ENCODE measurements at places on chromosomes 11 and 22.
A peak's percentile ranks its signal among the peaks of the same experiment; 100 is the strongest.

DNA sequence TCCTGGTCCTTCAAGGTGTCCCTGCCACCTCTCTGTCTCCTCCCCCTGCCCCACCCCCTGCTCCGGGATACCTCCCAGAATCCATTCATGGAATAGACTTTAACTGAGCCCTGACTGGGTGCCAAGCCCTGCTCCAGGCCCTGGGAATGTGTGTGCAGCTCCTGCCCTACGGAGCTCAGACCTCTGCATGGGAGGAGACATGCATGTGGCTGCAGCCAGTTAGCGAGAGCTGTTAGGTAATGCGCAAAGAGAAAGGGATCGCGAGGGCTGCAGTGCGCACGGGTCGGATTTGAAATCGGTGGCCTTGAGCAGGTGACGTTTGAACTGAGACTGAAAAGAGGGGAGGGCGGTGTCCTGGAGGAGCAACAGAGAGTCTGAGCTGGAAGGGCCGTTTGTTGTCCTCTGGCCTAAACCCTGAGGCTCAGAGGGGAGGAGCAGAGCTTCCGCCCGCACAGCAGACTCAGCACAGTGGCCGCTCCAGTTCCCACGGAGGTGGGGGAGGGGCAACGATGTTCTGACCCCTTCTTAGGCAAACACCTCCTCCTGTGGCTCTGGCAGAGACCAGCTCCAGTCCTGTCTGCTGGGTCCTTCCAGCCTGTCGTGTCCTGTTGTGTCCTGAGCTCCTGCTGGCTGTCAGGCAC lies 19.8 kb upstream of the LRRC10B start:
- peak; percentile 62 for DNase-seq

GRCh38 chr22:29267462-29267857 lies 321 bp downstream of the RHBDD3 start:
- no peak for DNase-seq

GRCh38 chr11:79520086-79520485 lies 79.3 kb upstream of the TENM4 start:
- no peak for DNase-seq

DNA sequence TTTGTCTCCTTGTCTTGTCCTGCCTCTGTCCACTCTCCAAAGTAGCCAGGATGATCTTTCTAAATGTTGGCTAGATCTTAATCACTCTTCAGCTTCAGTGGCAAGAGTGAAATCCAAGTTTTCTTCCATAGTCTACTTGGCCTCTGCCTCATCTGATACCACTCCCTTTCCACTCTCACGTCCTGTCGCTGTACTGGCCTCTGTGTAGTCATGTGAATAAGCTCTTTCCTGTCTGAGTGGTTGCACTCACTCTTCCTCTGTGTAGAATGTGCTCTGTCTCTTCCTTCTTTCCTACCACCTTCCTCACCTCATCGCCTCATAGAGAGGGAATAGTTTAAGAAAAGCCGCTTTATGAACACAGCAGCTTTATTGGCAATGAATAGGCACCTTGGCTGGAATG lies 86.5 kb downstream of the WNT11 start:
- DNase-seq: no peak

GRCh38 chr22:45155050-45155840 lies 8.5 kb upstream of the NUP50 start:
- DNase-seq: no peak

DNA sequence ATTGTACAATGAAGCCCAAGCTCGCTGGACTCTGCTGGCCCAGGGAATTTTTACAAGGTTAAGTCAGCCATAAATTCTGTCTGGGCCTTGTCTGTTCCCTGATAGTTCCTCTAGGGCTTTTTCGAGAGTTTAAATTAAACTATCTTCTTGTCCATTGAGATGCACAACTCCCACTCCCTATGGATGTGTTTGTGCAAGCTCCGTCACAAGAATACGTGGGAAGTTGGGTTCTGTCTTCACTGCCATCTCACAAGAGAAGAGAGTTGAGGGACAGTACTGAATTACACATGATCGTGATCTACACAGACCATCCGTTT lies 153.6 kb upstream of the TTC12 start:
- DNase-seq: no peak

GRCh38 chr22:46604306-46604690 lies 15.9 kb upstream of the GRAMD4 start:
- no peak for DNase-seq

GRCh38 chr22:22818861-22819855 lies 68.5 kb upstream of the IGLL5 start:
- DNase-seq: no peak

DNA sequence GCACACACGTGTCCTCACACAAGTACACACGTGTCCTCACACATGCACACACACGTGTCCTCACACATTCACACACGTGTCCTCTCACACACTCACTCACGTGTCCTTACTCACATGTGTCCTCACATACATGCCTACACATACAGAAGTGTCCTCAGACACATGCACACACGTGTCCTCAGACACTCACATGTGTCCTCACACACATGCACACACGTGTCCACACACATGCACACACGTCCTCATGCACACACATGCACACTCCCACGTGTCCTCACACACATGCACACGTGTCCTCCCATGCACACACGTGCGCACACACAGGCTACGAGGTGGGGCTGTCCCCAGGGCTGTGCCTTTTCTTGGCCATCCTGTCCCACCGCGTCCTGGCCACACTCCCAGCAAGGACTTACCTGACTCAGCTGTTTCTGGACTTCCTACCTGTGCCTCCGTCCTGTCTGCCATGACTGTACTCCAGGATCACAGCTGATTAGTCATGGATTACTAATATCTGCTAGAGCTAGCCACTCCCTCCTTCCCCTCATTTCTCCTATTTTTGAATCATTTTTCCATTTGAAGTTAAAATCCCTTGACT lies 990.2 kb downstream of the BRD1 start:
- DNase-seq: no peak

DNA sequence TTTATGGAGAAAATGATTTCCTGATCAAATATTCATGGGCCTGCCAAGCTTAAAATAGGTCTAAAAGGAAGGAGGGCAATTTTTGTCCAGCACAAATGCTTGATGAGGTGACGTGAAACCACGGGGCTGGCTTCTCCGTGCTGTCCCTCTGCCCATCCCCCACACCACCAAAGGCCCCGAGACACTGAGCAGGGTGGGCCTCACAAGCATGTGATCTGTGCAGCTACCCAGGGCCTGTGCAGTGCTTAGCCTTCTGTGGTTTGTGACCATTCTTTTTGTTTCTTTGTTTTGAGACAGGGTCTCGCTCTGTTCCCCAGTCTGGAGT lies 94.8 kb upstream of the RTL6 start:
- DNase-seq: no peak

GRCh38 chr11:20048246-20048645 lies 112.0 kb downstream of the DBX1 start:
- no peak for DNase-seq

GRCh38 chr11:36132940-36133339 lies 156.3 kb downstream of the COMMD9 start:
- no peak for DNase-seq

DNA sequence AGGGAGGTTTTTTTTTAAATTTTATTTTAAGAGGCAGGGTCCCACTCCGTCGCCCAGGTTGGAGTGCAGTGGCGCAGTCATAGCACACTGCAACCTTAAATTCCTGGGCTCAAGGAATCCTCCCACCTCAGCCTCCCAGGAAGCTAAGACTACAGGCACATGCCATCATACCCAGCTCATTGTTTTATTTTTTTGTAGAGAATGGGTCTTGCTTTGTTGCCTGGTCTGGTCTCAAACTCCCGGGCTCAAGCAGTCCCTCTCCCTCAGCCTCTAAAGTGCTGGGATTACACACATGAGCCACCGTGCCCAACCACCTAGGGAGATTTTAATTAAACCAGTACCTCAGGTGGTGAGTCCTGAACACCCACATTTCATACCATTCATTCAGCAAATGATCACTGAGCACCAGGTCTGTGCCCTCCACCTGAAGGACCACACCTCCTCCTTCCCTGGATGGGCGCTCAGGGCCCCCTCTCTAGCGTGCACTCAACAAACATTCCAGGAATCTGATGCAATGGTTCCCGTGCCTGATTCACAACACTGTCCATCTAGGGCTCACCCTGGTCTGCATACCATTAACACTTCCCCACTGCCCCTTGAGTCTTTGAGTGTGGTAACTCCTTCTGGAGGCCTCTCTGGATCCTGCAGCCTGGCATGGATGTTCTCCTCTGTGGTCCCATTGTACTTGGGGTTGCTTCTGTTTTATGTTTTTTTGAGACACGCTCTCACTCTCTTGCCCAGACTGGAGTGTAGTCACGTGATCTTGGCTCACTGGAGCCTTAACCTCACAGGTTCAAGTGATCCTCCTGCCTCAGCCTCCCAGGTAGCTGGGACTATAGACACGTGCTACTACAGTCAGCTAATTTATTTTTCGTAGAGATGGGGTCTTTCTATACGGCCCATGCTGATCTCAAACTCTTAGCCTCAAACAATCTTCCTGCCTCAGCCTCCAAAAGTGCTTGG lies 9.6 kb upstream of the MYH9 start:
- no peak for DNase-seq

- no peak for DNase-seq
These were observed 41.1 kb upstream of the CD82 start for GRCh38 chr11:44524346-44524745.

Measured in renal pelvis (tissue), 12 donors.